Trophoblast cell (in vitro differentiated cells and primary cell): ENCODE measurements at places on chromosomes 2 and 18.

DNA sequence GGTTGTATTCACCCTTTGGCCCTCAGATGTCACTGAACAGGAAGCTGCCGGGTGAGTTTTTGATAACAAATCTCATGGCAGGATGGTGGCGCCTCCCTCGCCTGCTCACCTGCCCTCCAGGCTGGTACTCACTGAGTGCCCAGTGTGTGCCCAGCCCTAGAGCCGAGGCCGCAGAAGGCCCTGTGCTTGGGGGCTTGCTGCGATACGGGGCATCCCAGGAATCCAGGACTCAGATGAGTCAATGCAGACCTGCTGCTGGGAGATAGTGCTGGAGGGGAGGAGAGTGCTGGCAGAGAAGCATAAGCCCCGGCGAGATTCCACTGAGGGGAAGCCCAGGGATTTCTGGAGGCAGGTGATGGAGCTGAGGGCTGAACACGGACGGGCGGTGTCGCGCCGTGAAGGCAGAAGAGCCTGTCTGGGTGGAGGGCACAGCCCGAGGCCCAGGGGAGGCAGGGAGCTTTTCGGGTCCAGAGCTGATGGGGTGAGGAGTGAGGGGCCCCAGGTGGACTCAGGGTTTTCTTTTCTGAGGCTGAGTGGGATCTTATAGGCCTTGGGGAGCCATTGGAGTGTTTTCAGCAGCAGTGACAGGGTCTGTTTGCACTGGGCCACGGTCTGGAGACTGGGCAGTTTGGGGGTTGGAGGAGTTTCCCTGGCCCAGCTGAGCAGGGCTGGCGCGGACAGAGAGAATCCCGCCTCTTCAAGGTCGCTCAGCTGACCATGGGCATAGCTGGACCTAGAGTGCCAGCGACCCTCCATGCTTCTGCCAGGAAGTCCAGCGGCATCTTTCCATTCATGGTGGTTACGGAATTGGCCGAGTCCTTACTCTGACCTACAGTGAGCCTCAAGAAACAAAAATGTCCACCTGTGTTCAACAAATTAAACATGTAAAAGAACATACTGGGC is 35.5 kb downstream of the LDLRAD4 start:
- no peak for DNase-seq

- peak; percentile 88 for DNase-seq
Measured at GRCh38 chr2:100902817-100903405, 83.0 kb downstream of the NPAS2 start.

- no peak for DNase-seq
Measured at GRCh38 chr2:12479065-12479601, 237.6 kb upstream of the TRIB2 start.

DNA sequence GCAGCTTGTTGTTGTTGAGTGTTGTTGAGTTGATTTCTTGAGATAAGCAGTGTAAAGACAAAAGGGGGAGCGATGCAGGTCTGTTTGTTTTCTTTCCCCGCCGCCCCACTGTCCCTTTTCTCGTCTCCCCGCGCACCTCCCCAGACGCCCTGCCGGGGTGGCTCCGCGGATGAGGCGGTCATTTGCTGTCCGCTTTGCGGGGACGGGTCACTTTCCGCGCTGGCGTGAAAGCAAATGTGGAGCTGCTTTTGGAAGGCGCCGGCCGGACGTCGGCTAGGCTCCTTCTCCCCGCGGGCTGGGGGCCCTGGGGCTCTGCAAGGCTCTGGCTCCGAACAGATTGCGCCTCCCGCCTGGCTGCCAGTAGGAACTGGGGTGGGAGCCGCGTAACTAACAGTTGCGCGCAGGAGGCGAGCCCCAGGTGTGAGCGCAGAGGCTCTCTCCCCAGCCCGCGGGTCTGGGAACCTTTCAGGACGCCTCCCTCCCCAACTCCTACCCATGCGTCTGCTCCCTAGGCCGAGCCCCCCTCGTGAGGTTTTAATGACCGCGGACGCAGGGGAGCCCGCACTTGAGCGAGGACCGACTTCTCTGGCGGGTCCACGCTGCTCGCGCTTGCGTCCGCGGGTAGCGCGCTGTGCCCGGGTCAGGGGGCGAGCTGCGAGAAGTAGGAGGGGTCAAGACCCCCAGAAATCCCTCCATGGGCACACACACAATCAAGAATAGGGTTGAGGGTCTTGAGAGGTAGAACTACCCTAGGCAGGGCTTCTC is 146.6 kb downstream of the MEIS1 start:
- DNase-seq: no peak

DNA sequence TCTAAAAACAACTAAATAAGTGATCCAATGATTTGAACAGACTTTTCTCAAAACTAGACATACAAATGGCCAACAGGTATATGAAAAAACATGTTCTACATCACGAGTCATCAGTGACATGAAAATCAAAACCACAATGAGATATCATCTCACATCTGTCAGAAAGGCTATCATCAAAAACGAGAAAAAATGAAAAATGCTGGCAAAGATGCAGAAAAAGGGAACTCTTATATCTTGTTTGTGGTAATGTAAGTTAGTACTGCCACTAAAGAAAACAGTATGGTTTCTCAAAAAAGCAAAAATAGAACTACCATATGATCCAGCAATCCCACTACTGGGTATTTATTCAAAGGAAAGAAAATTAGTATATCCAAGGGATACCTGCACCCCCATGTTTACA is 255.3 kb upstream of the FBXO11 start:
- no peak for DNase-seq

DNA sequence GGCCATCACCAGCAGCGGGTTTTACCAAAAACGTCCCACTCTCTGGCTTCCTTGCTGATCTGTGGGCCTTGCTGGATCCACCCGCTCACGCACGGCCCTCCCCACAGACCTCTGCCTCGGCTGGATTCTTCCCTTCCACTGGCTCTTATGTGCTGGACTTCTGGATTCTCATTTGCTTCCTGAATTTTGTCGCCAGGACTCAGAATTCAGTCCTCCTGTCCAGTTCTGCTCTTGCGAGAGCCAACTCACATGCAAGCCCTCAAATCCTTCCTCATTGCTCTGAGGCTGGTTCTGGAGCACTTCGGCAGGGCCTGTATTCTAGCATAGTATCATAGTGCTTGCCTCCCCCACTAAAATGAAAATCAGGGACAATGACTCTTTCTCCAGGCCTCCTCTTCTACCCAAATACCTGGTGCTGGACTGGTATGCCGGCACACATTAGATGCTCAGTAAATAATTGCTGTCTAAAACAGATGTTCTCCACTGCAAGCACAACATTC is 115.5 kb downstream of the ATL2 start:
- no peak for DNase-seq

GRCh38 chr2:9703701-9704221 is 73.0 kb upstream of the YWHAQ start:
- peak; percentile 17 for DNase-seq

DNA sequence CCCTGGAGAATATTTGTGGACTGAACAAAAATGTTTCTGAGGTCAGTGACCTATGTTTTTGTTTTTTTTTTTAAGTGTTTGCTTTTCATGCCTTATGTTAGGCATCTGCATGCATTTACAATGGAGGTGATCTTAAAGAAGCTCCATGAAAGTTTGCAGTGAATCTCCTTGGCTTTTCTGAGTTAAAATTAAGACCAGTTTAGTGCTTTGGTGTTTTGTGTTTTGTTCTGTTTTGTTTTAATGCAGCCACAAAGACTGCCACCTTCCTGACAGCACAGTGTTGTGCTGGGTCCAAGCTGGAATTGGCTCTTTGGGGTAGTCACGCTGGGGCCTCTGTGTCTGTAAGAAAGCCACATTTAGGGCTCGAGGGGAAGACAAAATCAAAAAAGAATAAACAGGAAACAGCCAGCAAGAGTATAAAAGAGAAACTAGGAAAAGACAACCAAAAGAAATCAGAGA is 396.2 kb downstream of the ARHGAP15 start:
- no peak for DNase-seq

- no peak for DNase-seq
Measured at GRCh38 chr2:85324639-85325465, 2.9 kb downstream of the TGOLN2 start.

DNA sequence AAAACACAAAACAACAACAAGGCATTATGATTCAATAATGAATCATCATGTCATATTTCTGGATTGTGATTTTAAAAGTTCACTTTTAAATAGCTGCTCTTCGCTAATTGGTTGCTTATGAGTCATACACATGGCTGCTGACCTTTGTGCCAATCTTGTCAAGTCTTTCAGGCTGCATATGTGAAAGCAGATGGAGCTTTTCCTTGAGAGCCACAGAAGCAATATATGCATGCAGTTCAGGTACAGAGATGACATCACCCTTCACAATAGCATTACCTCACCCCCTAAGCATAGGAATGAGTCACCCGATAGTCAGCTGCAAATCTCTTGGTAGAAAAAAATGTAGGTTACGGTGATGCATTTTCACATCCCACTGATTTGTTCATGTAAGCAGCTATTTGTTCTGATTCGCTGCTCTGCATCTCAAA is 27.2 kb downstream of the EIF2AK3 start:
- peak; percentile 89 for DNase-seq

DNA sequence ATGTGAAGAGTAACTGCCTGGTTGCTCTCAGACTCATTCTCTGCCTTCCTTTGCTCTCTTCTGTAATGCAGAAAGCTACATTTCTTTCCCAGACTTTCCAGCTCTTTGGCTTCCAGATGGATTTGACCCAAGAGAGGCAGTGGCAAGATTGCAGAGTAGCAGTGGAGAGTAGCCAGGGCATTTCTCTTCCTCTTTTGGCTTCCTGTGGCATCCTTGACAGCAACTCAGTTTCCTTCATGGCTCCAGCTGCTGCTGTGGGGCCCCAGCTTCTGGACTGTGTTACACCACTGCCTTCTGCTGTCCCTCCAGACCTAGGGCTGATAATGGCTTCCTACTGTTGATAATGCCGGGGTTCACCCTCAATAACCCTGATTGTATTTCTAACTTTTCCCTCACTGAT is 469.4 kb upstream of the SPRED2 start:
- DNase-seq: no peak

DNA sequence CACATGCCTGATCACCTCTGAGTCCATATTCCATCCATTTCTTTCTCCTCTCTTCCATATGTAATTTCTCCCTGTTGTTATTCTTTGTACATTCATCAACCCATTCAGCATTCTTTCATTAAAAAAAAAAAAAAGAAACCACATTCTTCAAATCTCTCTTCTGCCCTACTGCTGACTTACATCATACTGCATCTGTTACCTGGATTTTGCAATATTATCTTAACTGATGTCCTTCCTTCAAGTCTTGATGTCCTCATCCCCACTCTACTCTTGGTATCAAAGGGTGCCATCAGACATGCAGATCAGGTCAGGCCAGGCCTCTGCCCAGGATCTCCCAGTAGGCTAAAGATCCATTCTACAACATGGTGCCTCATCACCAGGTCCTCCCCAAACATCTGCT is 90.6 kb downstream of the SGPP2 start:
- DNase-seq: peak; percentile 30

GRCh38 chr2:223451-223850 is 40.4 kb downstream of the SH3YL1 start:
- DNase-seq: no peak

DNA sequence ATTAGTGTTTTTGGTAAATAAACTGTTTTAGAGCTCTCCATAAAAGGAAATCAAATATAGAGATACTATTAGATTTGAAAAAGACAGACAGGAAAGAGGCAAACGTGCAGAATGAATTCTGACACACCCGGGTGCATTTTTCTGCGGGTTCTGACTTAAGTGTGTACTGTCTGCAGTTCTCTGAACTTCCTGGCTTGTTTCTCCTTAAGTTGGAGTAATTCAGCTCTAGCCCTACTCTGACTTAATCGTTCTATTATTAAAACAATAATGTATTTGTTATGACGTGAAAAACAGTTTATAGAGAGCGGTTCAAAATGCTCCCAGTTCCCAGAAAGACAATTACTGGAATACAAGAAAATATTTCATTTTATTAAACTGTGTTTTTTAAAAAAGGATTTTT is 305.9 kb downstream of the ARHGAP15 start:
- DNase-seq: no peak
